ENCODE measurements at places on chromosomes 7 and 10.

GRCh38 chr7:17227766-17228490 is 70.5 kb upstream of the AHR start:
- peak; percentile 67 for DNase-seq

DNA sequence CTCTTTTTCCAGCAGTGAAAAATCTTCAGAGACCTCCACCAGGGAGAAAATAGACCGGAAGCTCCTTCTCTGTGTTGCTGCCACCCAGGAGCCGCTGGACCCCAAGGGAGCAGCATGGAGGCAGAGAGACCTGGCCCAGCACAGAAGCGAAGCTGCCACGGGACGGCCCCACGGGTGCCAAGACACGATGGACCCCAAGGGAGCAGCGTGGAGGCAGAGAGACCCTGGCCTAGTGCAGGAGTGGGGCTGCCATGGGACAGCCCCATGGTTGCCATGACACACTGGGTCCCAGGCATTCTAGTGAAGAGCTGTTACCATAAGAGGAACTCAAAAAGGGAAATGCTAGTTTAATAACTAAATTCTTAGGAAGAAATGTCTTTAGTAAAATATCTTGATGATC is 186.3 kb downstream of the PTPRN2 start:
- DNase-seq, result no peak

- no peak for DNase-seq
Measured at GRCh38 chr7:12222889-12223579, 11.9 kb downstream of the TMEM106B start.

GRCh38 chr7:5231811-5232484 is 41.9 kb downstream of the WIPI2 start:
- no peak for DNase-seq

DNA sequence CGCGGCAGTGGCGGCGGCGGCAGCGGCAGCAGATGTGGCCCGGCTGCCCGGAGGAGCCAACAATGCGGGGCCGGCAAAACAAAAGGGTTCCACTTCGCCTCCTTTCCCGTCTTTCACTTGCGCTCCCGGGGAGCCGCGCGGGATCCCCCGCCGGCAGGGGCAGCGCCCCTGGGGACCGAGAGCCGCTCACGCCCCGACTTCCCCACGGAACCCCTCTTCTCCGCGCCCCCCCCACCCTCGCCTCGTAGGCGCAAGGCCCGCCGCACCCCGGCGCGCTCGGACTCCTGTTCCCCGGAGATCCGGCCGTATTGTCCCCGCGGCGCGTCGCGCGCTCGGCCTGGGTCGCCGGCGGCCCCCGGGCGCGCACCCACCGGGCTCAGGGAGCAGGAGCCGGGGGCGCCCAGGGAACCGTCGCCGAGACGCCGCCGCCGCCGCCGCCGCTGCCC is 854 bp downstream of the CTBP2 start:
- DNase-seq, result peak; percentile 33

GRCh38 chr7:88523645-88524044 is 217.0 kb upstream of the STEAP4 start:
- DNase-seq, result no peak

DNA sequence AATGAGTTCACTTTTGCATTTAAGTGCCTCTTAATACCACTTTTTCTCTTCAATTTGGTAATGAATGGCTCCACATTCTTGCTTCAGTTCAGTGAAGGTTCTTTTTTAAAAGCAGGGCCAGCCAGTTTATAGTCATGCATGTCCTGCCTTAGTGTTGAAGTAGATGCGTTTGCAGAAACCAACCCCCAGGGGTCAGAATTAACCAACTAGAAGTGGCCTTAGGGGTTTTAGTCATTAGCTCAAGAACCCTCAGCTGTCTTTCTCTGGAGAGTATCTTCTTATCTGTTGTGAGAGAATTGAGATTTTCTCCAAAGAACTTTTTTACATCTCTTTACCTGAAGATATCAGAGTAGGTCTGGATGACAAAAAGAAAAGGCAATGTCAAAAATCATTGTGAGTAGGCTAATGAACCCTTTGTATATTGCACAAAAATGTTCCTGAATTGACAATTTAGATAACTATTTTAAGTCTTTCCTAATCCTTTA is 82.2 kb downstream of the PIK3CG start:
- DNase-seq, result peak; percentile 83

DNA sequence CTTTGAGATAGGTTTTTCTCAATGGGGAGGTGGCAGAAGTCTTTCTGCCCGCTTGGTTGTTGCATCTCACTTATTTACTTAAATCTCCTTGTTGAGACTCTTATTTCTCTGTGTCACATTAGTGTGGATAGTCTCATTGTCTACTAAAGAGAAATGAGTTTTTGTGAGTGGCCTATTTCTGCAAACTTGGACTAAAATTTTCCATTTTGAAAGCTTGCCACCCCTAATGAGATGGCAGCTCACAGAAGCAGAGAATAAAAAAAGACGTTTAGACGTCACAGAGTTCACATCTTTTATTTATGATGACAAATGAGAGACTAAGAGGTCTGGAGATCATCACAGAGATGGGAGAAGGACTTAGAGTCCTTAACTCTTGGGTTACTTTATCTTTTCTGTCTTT is 262.7 kb upstream of the PHYHIPL start:
- DNase-seq, result no peak

DNA sequence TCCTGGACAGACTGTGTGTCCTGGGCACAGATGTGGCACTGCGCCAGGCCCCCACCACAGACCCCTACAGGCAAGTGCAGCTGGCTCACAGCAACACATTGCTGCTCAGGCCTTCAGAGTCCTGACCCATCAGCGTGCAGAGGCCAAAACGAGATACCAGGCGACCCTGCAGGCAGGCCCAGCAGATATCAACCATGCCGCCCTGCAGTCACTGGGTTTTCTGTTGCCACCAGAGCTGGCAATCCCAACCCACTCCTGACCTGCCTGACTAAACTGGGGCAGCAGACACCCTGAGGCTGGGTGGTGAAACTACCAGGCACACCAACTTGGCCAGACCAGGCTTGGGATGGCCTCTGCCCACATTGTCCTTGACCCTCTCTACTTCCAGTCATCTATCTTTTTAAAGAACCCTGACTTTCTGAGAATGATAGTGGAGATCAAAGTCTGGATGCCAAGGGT is 20.3 kb downstream of the ZCCHC24 start:
- DNase-seq, result no peak

- DNase-seq, result no peak
Measured at GRCh38 chr10:129707406-129708388, 240.7 kb downstream of the MGMT start.

GRCh38 chr7:70505468-70505867 is 626.5 kb upstream of the GALNT17 start:
- no peak for DNase-seq

GRCh38 chr10:62153191-62153590 is 115.5 kb downstream of the RTKN2 start:
- peak; percentile 33 for DNase-seq

- DNase-seq, result no peak
Measured at GRCh38 chr7:32378988-32379387, 111.2 kb downstream of the LSM5 start.

DNA sequence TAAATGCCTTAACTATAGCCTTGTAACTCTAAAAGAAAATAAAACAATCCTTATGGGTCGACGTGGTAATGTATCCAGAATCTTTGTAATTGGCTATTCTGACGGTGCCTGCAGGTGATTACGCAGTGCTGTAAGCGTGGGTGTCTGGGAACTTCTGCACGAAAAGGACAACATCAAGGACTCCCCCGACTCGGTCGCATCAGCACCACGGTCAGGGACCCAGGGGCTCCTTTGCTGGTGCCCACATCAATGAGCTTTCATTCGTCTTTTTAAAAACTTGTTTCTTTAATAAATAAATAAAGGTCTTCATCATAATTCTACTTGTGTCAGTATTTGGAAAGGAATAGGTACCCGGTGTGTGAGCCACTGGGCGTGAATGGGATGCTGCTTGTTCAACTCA is 13.2 kb downstream of the MKI67 start:
- DNase-seq, result no peak

- DNase-seq, result peak; percentile 58
Measured at GRCh38 chr10:95430231-95430951, 130.8 kb downstream of the SORBS1 start.

- DNase-seq, result peak; percentile 75
Measured at GRCh38 chr10:102434394-102435132, 2.2 kb upstream of the CUEDC2 start.

- no peak for DNase-seq
Measured at GRCh38 chr7:64882341-64883112, 20.5 kb upstream of the ZNF273 start.

DNA sequence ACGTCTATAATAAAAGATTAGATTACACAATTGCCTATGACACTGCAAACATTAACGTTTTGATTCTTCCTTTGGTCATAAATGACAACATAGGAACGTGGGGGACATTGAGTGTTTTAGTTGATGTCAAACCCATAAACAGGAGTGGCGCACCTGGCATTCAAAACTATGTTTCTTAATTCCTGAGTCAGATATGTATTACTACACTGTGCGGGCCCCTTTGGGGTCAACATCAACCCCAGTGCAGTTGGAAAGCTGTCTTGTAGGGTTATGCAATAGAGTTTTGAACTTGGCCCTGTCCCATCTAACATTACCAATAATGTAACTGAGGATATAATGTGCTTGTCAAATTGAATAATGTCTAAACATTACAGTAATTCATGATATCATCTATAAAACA is 156.5 kb downstream of the CSTF2T start:
- no peak for DNase-seq

DNA sequence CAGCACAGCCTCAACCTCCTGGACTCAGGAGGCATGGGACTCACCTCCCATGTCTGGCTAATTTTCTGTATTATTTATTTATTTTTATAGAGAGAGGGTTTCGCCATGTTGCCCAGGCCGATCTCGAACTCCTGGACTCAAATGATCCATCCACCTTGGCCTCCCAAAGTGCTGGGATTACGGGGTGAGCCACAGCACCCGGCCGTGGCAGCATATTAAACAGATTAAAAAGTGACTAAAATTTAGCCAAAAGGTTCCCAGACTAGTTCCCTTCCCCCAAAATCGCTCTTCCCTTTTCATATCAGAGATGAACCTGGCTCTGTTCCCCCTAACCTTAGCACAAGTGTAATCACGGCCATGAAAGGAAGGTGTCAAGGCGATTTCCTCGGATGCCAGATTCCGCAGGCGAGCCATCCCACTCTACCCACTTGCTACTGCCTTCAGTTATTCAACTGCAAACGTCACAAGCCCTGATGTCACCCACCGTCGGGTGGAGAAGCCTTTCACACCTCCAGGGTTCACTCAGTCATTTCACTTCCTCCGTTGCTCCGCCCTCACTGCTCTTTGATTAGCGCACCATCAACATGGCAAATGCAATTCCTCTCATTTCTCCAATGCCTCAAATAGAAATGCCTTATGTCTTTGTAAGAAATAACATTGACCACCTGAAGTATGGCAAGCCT is 104.7 kb upstream of the RHEB start:
- DNase-seq, result no peak

- DNase-seq, result no peak
Measured at GRCh38 chr7:154541606-154542005, 461.3 kb downstream of the PAXIP1 start.

DNA sequence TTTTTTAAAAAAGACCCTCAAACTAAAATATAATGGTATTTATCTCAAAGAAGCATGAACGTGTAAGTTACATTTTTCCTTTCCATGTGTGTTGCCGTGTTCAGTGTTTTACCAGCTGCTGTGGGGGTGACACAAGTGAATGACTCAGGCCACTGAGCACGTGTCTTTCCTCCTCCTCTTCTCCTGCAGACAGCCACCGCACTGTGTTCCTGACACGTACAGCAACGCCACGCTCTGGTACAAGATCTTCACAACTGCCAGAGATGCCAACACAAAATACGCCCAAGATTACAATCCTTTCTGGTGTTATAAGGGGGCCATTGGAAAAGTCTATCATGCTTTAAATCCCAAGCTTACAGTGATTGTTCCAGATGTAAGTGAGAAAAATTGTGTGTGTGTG is 29.7 kb downstream of the TMEM248 start:
- peak; percentile 77 for DNase-seq

DNA sequence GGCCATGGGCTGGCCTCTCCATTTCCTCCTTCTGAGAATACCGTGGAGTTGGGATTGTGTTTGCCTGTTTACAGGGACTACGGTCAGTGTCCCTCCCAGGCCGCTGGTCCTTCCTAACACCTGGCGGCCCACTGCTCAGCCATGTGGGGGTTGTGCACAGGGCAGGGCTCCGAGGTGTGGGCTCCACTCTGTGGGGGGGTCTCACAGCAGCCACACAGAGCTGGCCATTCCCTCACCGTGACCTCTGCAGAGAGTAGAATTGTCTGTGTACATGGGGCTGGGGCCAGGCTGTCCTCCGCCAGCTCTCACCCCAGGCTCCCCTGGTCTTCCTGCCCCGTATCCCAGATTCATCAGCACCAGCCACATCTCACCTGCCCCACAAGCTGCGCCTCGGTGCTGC is 60.1 kb downstream of the PTPRN2 start:
- DNase-seq, result no peak

DNA sequence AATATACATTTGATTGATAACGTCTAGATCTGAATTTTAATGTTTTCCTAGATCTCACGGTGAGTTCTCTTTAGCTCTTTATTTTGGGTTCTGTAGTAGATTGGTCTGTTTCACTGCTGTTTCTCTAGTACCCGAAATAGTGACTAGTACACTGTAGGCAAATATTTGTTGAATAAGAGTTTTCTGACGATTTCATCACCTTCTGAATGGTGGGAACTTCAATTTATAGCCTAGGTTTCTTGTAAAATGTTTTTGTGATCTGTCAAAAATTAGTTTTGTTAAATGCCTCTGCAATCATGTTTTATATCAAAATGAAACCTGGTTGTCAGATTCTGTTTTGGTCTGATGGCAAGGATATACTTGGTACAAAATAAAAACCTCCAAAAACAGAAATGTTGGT is 10.2 kb downstream of the PDCD4 start:
- no peak for DNase-seq

Measured in mesenchymal stem cell (in vitro differentiated cells and primary cell).